ENCODE measurements at places on chromosomes 2 and 18.

DNA sequence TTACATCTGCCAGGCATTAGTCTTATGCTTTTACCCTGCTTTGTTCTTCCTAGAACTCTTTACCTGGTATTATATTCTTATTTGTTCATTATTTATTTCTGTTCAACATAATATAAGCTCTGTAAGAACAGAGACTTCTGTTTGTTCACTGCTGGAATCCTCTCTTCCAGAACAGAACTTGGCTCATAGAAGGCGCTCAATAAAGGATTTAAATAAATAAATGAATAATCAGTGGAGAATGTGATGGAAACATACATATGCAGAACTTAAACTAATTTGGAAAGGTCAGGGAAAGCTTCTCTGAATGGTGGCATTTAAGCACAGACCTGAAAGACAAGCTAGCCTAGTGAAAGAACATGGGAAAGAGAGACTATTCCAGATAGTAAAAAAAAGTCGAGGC, 24.3 kb downstream of the NCKAP1 start:
- no peak for DNase-seq

GRCh38 chr2:33617989-33618388, 18.9 kb upstream of the FAM98A start:
- DNase-seq = no peak

DNA sequence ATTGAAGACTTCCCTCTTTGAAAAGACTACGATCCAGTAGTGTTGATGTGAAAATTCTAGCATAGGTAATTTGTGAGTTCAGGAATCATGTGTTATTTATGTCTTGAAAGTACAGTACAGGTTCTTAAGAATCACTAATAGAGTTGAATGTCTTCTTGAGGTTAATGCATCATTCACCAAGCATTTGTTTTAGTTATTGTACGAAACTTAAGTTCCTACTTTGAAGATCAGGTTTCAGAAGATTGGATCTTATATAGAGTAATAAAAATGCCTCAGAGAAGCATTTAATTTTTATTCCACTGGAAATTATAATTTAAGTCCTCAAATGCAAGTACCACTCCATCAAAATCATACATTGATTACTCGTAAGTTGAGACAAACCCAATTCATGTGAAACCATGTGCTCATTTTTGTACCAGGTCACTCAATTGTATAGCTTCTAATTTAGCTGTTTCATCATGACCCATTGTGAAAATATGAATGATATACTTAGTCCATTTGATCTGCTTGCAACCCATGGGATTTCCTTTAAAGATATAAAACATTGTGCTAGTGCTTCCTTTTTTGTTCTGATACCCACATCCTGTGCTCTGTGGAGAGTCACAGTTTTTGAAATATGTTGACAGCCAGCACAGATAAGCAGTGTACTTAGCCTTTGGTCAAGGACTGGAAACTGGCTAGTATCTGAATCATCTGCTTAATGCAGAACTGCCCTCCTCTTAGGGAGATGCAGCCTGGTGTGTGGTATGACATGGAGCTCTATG, 22.5 kb upstream of the RAB27B start:
- DNase-seq = no peak

DNA sequence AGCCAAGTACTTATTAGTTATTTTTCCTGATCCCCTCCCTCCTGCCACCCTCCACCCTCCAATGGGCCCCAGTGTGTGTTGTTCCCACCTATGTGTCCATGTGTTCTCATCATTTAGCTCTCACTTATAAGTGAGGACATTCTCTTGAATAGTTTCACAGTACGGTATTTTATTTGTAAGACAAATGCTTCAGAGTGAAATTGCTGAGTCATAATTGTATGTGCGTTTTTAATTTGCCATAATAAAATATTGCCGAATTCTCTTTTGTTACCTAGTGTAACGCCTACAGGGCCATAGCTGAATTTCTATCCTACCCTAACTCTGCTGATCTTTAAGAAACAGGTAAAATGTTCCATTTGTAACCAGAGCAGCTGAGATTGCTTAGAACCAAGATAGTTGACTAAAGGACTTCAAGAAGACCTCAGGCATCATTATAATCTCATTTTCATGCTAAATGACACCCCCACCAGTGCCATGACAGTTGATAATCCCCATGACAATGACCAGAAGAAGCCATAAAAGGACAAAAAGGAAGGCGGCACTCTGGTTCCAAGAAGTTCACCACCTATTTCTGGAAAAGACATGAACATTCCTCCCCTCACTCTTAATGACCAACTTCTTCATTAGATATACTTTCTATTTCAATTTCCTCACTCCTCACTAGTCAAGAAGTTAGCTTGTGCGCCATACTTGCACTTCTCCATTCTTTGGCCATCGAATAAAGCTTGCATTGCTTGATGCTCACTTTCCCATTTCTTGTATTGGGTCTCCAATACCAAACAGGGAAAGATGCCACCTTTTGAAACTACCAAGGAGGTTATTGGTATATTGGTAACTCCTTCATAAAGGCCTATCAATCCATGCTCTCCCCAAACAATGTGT, 18.4 kb downstream of the SCN9A start:
- no peak for DNase-seq

DNA sequence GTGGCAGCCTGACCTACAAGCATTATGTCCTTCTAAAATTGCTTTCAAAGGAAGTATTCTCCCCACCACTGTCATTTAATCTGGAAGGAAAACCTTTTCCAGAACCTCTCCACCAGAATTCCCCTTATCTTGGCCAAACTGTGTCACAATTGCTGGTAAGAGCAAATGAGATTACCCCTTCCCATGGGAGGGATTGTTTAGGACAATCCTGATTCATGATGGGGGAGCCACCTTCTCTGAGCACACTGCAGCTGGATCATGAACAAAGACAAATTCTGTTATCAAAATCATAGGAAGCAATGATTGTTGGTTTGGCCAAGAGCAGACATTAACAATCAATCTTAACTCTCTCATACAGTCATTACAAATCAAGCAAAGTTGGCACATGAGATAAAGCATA, 18.1 kb upstream of the ATOH8 start:
- no peak for DNase-seq

GRCh38 chr18:25169701-25170100, 182.3 kb downstream of the ZNF521 start:
- no peak for DNase-seq

GRCh38 chr2:127342101-127342500, 45.7 kb downstream of the MAP3K2 start:
- DNase-seq = no peak

DNA sequence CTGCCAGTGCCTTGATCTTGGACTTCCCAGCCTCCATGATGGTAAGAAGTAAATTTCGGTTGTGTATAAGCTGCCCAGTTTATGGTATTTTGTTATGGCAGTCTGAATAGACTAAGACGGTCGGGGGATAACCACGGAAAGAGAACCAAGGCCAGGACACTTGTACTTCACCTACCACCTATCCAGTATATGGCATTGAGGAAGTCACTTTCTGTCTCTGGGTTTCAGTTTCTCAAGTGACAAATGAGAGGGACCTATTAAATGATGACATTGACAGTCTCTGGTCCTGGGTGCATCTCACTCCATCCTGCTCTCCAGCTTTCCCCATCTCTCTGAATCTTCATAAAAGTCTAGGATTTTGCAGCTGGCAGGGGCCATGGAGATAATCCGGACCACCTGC, 183.8 kb upstream of the MSH6 start:
- no peak for DNase-seq
